Effector memory CD4-positive, alpha-beta T cell (primary cell): ENCODE measurements at places on chromosomes 12 and 14.

- DNase-seq: no peak
Observed at GRCh38 chr14:19800282-19801117, 3.1 kb upstream of the OR4N2 start.

DNA sequence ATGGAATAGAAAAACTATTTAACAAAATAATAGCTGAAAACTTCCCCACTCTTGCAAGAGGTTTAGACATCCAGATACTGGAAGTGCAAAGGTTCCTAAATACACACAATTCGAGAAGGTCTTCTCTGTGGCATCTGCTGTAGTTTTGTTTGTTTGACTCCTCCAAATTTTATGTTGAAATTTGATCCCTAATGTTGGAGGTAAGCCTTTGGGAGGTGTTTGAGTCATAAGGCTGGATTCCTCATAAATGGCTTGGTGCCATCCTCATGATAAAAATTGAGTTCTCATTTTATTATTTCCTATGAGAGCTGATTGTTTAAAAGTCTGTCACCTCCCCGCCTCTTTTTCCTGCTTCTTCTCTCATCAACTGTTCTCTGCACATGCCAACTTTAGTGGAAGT lies 182.7 kb downstream of the MYRFL start:
- DNase-seq: no peak

DNA sequence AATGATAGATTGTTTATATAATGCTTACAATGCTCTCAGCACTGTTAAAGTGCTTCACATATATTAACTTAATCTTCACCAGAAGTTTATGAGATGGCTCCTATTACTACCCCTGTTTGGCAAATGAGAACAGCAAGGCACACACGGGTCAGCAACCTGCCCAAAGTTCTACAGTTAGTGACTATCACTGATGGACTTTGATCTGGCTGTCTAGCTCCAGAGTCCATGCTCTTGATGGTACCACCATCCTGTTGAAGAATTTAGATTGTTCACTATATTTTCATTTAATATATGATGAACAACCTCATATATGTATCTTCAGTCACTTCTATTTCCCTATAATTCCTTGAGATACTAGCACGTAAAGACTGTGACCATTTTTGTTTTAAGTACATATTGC lies 10.6 kb downstream of the GLIPR1 start:
- no peak for DNase-seq

DNA sequence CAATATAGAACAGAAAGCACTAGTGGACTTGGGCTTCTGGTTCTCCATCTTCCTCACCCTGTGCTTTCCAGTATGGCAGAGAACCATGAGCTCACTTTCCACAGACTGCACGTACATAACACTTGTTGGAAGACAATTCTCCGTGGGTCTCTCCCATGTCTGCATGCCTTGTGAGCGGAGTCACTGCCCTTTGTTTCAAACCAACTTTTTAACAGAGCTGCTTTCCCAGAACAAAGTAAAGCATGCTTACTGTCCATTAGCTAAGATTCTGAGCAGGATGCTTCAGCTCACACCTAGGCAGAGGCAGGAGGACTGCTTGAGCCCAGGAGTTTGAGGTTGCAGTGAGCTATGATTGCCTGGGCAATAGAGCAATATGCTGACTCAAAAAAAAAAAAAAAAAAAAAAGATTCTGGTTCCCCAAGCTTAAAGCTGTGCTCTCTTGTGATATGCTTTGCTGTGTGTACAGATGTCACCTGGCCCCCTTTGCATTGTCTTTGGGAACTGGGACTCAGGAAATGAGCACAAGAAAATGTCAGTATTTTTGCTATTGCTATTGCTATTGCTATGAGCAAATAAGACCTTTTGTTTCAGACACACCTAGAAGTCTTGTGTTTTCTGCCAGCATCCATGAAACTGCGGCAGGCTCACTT lies 54.6 kb upstream of the PTGR2 start:
- no peak for DNase-seq

DNA sequence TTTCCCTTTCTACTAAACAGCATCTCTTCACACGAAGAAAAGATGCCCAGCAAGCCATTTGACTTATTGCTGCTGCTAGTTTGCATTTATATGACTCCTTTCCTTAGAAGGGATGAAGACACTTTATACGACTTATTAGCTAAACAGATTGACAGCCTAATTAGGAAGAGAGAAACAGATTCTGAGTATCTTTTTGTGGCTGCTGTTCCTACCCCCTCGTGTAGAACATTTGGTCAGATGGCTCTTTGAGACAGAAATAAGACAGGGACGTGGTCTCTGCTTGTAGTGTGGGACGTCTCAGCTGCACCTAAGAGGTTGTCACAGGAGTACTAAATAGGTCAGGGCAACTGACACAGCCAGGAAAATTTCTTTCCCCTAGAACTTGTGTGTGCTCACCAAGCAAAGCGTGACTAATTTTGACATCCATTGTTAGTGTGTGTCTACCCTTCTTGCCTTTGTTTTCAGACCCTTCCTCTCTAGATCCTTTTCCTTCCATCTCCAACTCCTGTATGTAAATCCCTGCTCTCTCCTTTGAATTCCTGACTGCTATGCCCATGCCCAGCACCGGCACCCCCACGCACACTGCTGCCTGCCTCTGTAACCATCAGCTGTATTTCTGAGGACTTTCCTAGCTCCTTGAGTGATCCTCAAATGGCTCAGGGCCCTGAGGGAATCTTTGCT lies 83.2 kb downstream of the DAD1 start:
- DNase-seq: no peak

GRCh38 chr14:46571970-46572369 lies 79.6 kb downstream of the RPL10L start:
- no peak for DNase-seq

- no peak for DNase-seq
Observed at GRCh38 chr14:81164167-81164774, 56.5 kb downstream of the GTF2A1 start.

DNA sequence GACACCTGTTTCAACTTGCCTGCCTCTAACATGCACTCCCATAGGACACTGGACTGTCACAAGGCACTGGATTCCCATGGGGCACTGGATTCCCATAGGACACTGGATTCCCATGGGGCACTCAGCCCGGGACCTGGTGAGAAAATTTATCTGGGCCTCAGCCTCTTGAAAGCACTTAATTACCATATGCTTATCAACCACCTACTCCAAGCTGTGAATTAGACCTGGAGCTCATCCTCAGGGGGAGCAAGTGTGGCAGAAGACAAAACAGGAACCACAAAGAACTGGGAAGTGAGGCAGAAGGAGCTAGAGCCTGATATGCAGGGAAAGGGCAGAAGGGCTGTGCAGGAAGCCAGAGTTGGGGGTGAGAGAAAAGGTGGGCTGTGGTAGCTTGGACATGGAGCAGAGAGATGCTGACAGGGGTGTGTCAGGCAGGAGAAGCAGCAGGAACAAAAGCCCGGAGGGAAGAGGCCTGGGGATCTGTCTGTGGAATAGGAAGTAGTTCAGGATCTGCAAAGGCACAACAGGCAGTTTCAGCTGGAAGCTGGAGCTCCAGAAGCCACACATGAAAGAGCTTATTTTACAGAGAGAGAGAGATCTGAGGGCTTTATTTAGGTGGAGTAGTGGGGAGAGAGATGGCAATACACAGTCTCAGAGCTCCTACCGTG lies 3.1 kb downstream of the KRT82 start:
- no peak for DNase-seq

DNA sequence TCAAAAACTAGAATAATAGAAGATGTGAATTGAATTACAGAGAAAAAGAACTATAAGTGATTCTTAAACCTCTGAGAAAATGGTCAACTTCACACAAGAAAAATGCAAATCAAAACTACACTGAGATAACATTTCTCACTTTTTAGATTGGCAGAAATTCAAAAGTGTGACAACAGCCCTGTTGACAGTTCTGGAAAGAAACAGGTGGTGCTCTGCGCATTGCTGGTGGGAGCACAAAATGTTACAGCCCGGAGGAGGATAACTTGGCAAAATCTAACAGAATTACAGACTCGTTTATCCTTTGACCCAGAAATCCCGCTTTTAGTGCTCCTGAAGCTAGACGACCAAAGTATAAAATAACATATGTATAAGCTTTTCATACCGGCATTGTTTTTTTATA lies 222.5 kb upstream of the CNTN1 start:
- no peak for DNase-seq

DNA sequence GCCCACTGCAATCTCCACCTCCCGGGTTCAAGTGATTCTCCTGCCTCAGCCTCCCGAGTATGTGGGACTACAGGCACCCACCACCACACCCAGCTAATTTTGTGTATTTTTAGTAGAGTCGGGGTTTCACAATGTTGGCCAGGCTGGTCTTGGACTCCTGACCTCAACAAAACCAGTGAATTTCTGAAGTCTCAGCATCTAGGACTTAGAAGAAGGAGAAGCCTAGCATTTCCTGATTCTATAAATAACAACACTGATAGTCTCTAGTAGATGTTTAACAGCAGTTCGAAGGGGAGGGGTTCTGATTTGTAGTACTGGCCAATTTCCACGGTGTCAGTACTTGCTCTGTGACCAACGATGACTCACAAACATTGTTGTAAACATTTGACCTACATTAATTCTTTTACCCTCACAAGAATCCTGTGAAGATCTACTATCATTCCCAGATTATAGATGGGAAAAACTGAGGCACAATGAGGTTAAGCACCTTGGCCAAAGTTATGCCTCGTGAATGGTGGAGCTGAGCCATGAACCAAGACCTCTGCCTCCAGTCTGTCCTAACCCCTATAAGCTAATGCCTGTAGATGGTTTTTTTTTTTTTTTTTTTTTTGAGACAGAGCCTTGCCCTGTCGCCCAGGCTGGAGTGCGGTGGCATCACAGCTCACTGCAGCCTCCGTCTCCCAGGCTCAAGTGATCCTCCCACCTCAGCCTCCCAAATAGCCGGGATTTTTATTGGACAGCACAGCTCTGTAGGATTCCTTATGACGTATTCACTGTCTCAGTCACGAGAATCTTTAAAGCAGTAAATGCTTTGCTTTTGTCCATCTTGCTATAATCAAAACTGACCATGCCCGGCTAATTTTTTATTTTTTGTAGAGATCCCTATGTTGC lies 5.2 kb downstream of the P2RX4 start:
- DNase-seq: no peak

- DNase-seq: no peak
Observed at GRCh38 chr12:15956413-15957185, 45.5 kb downstream of the DERA start.
